CD8-positive, alpha-beta T cell (primary cell): ENCODE measurements at places on chromosomes 3 and 15.

GRCh38 chr3:13708871-13709595, 160.1 kb downstream of the FBLN2 start:
- peak; percentile 0 for DNase-seq

- DNase-seq, result no peak
Observed at GRCh38 chr3:30186741-30187219, 419.6 kb upstream of the TGFBR2 start.

- no peak for DNase-seq
Observed at GRCh38 chr3:101259485-101260341, 60.7 kb downstream of the IMPG2 start.

- DNase-seq, result no peak
Observed at GRCh38 chr3:12934431-12934830, 93.1 kb upstream of the RPL32 start.

DNA sequence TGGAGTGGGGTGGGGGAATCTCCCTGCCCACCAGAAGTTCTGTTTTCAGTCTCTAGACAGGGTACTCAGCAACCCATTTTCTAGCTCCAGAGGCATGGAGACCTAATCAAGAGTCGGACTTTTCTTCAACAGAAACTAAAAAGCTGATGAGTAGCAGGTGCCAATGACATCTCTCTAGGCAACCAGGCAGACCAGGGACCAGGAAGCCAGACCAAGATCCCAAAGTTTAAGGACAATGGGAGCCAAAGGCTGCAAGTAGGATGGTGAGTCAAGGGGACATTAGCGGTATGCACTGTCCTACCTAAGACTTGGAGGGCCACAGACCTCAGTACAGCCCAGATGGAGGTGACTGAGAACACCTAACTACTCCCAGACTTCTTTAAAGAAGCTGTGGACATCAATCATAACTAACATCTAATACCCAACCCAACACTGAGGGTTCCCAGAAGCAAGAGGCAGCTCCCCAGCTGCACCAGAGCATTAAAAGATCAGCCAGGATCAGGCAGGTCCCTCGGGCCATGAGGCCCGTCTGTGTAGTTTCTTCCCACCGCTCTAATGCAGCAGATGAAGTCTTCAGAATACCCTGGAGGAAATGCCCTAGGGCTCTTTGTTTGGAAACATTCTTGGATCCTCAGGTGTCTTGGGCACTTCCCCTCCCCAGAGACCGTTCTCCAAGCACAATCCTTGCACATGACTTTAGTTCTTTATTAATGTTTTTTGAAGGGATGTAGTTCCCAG, 979 bp downstream of the CCDC71 start:
- DNase-seq, result no peak

- DNase-seq, result no peak
Observed at GRCh38 chr15:64045774-64046420, 388 bp downstream of the DAPK2 start.

DNA sequence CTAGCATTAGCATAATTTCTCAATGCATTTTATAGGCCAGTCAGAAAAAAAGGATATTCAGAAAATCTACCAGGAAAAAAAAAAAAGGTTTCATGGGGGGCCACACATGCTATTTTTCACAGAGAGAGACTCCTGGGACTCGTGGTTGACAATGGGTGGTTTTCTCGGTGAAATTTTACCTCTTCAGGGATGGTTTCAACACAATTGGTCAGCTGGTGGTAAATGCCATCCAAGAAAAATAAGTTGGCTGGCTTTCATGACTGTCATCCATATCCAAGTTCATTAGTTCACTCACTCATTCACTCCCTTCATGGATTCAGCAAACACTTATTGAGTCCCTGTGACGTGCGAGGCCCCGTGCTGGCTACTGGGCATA, 217.3 kb downstream of the SHQ1 start:
- DNase-seq, result no peak

GRCh38 chr3:98021830-98022560, 13.1 kb downstream of the GABRR3 start:
- DNase-seq, result no peak

DNA sequence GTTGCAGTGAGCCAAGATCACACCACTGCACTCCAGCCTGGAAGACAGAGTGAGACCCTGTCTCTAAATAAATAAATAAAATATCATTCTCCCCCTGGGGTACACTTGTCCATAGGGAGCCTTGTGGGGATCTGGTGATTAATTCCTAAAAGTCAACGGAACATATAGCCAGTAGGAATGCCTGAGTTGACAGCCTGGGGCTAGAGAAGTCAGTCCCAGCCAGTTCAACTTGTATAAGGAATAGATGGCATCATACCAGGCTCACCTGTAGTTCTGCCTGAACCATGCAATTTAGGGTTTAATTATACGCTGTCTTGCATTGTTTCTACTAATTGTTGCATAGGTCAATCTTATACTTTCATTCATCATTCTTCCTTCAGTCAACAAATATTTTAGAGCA, 5.9 kb upstream of the BOC start:
- no peak for DNase-seq

DNA sequence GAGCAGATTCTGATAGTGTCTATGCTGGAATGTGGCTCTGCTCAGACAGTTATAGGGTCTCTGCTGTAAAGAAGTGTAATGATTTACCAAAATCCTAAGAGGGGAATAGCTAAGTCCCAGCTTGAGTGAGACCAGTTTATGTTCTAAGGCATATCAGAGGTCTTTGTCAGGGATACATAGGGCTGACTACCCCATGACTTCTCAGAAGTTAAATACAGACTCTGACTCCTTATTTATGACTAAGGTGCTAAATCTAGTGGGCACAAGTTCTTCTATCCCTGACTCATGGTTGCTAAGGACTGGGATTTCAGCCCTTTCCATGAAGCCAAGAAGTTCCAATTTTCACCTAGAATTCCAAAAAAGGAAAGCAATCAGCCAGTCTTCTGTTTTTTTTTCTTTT, 192.6 kb upstream of the POU1F1 start:
- no peak for DNase-seq

DNA sequence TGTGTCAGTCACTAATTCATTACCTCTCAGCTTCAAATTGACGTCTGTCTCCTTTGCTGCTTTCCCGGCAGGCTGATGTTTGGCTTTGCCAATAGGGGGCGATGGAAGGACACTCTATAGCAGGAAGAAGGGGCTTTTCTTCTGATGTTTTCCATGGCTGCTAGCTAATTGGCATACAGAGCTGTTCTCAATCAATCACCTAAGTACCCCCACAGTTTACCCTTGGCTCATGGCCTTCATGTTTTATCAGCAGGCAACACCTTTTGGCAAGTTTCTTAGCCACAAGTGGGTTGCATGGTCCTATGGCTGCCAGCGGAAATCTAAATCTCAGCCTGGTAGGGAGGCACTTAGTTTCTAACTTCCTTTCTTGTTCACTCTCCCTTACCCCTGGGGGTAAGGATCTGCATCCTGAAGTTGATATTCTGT, 45.0 kb downstream of the ESYT3 start:
- no peak for DNase-seq

- no peak for DNase-seq
Observed at GRCh38 chr15:25492315-25492714, 53.5 kb upstream of the UBE3A start.

DNA sequence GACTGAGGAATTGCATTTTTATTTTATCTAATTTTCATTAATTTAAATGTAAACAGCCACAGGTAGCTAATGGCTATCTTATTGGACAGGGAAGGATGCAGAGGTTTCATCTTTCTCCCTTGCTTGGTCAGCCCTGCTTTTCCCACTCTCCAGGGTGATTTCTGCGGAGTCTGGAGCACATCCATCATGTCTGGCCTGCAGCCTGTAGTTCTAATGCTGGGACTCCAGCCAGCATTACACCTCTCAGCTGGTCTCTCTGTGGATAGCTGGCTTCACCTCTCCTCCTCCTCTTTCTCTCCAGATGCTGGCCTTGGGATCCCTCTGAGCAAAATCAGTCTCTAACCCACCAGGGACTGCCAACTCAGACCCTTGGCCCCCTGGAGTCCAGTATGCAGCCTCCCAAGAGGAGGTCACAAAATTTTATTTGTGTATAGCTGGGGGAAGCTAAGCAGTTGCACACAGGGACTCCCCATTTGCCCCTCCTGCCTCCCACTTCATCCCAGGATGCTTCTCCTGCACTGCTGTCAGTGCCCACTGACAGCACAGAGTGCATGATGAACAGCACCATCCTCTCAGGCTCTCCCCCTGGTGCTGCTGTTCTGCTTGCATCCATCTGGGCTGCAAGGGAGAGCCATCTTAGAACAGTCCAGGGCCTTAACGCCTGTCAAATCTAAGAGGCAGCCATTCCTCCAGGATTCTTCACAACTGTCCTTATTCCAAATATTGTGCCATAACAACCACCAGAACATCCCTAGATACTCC, 1.7 kb downstream of the BFSP2 start:
- DNase-seq, result no peak

- DNase-seq, result no peak
Observed at GRCh38 chr3:70565861-70566260, 253.4 kb upstream of the MDFIC2 start.

- no peak for DNase-seq
Observed at GRCh38 chr3:1908651-1909445, 189.8 kb upstream of the CNTN4 start.

GRCh38 chr3:106113747-106114146, 244.9 kb upstream of the CBLB start:
- no peak for DNase-seq

DNA sequence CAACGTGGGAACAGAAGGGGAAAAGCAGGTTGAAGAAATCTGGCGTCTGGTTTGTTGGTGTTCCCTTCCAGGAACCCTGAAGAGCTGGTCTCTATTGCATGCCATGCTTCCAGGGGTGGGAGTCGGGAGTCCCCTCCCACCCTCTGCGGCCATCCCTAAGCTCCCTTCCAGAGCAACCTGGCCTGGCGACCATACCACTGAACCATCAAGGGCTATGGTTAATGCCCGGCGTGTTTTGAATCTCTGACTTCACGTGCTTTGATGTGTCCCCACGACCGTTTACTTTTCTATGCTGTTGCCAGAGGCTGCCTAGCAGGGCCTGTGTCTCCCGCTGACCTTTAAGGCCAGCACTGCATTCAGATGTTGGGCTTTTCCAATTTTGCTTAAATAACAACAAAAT, 696 bp upstream of the SNRK start:
- no peak for DNase-seq

GRCh38 chr15:99467853-99468464, 97.8 kb upstream of the MEF2A start:
- no peak for DNase-seq

DNA sequence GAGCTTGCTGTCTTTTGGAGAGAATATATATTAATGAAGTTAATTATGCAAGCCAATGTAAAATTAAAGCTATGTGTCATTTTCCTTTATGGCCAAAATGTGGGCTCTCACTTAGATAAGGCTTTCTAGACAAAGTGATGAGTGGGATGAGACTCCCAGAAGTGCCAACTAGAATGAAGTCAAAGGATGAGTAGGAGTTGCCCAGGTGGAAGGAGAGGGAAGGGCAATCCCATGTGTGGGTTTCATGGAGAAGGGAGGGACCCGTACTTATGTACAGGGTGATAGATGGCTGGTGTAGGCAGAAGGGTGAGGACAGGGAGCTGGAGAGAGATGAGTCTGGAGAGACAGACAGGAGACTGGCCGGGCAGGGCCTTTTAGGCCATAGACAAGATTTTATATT, 239.2 kb downstream of the THRB start:
- no peak for DNase-seq

DNA sequence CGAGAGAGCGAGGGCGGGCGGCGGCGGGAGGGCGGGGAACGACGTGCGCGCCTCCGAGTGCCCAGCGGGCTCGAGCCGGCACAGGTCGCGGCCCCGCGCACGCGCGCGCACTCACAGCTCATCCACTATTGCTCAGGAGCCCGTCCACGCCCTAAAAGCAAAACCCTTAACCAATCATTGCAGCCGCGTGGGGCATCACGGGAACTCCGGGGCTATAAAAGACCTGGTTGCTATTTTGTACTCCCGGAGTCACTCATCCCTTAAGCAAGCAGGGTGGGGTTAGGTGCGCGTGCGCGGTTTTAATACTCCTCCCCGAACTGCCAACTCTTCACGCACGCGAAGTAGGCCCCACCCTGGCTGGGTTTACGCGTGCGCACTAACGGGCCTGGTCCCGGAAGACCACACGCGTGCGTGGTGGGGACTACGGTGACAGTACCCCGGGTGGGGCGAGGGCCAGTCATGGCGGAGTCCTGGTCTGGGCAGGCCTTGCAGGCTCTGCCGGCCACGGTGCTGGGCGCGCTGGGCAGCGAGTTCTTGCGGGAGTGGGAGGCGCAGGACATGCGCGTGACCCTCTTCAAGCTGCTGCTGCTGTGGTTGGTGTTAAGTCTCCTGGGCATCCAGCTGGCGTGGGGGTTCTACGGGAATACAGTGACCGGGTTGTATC, at the start of the genes RHOA and TCTA:
Gene RHOA (minus strand): TSS at position 9 of the 664 bp plus-strand sequence. CDS start 36,387 bp downstream, outside the sequence.
Gene TCTA (plus strand): TSS at position 456 of the 664 bp plus-strand sequence. CDS start 4 bp downstream, at position 460.
- DNase-seq, result peak; percentile 99

GRCh38 chr3:77247061-77247460, 207.2 kb downstream of the ROBO2 start:
- no peak for DNase-seq

GRCh38 chr15:32818758-32819447, 101.1 kb downstream of the GREM1 start:
- DNase-seq, result no peak

- no peak for DNase-seq
Observed at GRCh38 chr3:169827712-169828111, 15.0 kb upstream of the LRRC34 start.

DNA sequence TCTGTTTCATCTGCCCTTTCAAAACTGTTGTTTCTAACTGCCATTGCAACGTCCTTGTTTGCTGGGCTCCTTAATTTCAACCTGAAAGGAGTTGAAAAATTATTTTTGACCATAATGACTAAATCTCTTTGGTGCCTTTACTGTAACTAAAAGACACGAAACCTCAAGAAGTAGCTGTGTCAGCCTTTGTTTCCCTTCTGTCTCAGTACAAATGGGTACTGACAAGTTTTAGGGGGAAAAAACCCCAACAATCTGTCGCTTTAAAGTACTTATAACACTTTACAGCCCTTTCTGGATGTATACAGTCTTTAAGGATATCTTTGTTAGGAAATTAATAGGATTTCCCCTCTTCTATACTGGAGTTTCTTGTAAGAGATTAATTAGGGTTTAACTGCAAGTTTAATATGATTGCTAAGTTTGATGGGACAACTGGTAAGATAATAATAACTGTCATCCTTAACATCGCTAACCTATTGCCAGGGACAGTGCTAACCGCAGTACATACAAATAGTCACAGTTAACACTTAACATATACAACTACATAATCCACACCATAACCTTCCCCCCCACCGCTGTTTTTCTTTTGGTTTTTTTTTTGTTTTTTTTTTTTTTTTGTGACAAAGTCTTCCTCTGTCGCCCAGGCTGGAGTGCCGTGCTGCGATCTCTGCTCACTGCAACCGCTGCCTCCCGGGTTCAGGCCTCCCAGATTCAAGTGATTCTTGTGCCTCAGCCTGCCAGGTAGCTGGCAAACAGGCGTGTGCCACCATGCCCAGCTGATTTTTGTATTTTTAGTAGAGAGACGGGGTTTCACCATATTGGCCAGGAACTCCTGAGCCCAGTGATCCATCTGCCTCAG, 1.7 kb downstream of the GXYLT2 start:
- DNase-seq, result no peak

DNA sequence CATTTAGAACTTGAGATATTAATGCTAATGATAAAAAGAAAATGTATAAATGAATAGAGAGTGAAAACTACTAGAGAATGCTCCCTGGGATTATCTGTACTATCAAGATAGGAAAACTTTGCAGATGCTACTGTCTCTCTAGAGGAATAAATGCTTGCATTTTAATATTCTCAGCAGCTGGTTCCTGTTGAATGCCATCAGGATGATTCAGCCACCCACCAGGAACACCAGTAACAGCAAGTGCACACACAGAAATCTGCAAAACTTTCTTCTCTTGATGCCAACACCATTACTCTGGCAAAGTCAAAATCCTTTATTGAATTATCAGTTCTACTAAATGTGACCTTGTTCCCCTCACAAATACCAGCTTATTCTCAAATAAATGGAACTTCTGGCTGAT, 148.4 kb downstream of the TIGIT start:
- no peak for DNase-seq

- DNase-seq, result no peak
Observed at GRCh38 chr3:127759826-127760225, 62.5 kb downstream of the MGLL start.
